ENCODE measurements at places on chromosomes 5 and 9.

DNA sequence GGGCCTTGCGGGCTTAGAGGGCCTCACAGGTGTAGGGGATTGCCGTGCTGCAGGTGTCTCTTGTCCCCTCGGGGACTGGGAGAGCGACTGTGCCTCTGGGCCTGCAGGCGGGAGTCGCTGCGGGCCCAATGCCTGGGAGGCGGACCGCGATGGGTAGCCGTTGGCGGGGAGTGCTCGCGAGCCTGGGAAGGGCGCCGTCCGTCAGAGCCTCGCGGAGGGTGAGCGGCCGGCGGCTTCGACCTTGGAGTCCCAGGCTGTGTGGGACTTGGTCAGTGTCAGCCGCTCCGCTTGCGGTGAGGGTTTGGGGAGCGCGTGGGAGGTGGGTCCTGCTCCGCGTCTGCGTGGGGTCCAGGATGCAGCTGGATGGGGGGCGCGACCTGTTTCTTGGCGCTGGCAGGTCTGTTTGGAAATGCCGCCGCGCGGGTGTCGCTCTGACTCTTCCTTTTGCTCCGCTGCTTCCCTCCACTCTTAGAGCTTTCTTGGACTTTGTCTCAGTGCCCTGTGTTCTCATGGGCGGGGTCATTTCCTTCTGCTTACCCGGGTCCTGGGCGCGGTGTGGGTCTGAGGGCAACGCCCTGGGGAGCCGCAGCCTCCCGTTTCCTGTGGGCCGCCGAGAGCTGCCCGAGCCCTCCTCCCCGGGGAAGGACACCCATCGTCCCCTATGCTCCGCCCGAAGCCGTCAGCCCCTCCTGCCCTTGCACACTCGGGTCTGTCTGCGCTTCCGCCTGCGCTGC lies 88.9 kb upstream of the CACNA1B start:
- no peak for DNase-seq

GRCh38 chr9:112535811-112536210 lies 49.2 kb downstream of the KIAA1958 start:
- DNase-seq = no peak

DNA sequence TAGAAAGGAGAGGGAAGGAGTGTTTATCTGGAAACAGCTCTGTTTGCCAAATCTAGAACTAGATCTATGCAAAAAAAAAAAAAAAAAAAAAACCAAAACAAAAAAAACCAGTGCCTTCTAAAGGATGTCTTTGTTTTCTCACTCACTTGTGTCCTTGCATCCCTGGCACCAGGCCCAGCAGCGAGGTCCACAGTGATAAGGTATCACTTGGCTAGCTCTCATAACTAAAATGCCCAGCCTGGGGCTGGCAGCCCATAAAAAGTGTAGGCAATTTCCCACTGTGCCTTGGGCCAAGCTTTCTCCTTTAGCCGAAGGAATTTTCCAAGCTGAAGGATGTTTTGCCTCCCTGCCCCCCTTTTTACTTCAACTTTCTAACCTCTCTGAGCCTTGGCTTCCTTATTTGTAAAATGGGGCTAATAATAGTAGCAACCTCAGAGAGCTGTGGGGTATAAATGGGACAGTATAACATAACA lies 20.8 kb downstream of the RGS3 start:
- DNase-seq = no peak

DNA sequence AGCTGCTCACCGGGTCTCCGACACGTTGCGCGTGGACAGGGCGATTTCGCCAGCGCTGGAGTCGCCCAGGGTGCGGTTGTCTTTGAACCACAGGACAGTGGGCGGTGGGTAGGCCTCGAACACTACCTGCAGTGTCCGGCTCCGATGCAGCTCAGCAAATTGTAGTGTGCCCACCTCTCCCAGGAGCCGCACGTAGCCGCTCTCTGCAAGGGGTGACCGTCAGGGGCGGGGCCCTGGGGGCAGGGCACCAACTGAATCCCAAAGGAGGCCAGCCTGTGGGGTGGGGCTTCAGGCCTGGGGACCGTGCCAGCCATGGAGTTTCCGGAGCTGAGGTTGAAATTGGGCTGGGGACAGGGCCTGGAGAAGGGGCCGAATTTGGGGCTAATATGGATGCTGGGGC lies 22.9 kb downstream of the PDGFRB start:
- DNase-seq = no peak

- no peak for DNase-seq
Observed at GRCh38 chr5:99315413-99316183, 386.8 kb upstream of the CHD1 start.

- DNase-seq = no peak
Observed at GRCh38 chr9:21679432-21679831, 123.0 kb upstream of the MTAP start.

- DNase-seq = no peak
Observed at GRCh38 chr9:110058304-110058953, 149.5 kb downstream of the C9orf152 start.

GRCh38 chr5:118354797-118355196 lies 633.5 kb downstream of the DTWD2 start:
- DNase-seq = no peak

- DNase-seq = no peak
Observed at GRCh38 chr5:168992016-168992415, 308.9 kb downstream of the SLIT3 start.

DNA sequence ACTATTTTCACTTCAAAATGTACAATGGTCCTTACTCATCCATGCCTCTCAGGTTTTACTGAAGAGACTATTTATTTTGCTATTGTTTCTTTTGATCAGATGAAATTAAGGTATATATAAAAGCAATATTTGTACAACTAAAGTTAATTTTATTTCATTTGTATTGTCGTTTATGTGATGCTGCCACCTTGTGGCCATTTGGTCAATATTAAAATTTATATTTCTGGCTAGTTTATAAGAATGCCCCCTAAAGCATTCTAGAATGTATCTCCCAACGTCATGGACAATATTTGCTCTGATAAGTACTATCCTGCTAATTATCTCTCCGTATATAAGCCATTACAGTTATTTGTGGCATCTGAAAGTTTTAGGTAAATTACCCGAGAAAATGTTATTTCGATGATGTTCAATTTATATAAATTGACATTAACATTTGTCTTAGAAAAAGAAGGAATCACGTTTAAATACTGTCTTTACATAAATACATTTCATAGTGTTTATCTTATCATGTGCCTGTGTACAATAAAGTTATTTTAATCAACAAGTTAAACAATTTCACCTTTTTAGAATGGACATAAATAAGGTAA lies 680.0 kb downstream of the TAF11L14 start:
- DNase-seq = no peak

- no peak for DNase-seq
Observed at GRCh38 chr5:173027905-173028304, 28.2 kb upstream of the CREBRF start.

GRCh38 chr9:18331310-18331684 lies 142.7 kb upstream of the ADAMTSL1 start:
- DNase-seq = no peak
